ENCODE measurements at places on chromosomes 1 and 21. TPM values are rescaled to one million over a fixed set of nuclear protein-coding genes. Genes with fewer than 3 reads are reported as not detected.

DNA sequence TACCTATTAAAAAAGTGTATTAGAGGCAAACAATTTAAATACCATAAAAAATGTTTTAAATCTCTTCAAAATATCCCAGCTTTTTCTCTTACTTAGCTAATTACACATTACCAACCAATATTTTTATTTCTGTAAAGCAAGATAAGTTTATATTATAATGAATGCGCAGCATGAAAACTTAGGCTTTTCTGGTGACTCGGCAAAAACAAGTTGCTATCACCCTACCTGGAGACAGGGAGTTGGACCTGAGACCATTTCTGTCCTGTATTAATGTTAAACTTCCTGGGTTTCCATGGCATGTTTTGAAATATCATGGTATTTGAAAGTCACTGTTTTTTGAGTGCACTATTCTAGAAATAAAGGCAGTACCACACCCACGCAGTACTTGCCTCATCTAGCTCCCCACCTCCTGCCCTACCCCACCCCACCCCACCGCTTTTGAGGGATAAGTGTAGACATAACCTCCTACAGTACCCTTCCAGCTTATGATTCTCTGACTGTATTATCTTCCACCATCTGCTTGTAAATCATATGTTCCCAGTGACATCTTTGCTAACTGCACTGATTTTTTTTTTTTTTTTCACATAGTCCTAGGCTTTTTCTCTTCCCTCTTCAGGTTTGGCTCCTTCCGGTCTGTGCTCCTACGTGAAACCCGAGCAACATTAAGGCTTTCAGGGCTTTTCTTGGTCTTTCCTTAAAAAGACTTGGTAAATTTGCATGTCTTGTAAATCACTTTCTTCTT, 77.5 kb downstream of the PHTF1 start:
- no peak for DNase-seq

DNA sequence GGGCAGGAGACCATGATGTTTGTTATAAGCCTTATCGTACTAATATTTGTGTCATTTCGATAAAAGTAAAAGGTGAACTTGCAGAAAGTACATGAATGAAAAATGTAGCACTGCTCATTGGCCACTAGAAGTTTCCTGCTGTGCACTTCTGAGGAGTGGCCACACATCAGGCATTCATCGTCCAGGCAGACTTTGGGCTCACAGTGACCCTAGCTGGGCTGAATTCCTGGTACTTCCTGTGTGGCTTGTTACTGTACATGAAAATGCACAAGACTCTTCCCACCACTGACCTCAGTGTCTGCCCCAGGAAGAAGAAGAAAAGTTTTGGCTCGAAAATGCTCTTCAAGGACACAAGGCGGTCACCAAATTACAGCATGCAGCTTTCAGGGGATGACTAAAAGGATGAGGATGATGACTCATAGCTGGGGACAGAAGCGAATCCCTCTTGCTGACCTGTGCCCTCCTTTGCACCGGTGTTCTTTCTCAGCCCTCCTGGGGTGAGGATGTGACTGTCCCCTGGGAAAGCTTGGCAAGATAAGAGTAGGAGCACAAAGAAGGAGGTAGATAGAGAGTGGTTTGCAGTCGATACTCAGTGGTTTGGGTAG, 252.4 kb upstream of the KAZN start:
- DNase-seq: no peak

- no peak for DNase-seq
Measured at GRCh38 chr1:156033011-156033410, 12.3 kb upstream of the SSR2 start.

- DNase-seq: no peak
Measured at GRCh38 chr1:14822493-14822892, 224.0 kb downstream of the KAZN start.

DNA sequence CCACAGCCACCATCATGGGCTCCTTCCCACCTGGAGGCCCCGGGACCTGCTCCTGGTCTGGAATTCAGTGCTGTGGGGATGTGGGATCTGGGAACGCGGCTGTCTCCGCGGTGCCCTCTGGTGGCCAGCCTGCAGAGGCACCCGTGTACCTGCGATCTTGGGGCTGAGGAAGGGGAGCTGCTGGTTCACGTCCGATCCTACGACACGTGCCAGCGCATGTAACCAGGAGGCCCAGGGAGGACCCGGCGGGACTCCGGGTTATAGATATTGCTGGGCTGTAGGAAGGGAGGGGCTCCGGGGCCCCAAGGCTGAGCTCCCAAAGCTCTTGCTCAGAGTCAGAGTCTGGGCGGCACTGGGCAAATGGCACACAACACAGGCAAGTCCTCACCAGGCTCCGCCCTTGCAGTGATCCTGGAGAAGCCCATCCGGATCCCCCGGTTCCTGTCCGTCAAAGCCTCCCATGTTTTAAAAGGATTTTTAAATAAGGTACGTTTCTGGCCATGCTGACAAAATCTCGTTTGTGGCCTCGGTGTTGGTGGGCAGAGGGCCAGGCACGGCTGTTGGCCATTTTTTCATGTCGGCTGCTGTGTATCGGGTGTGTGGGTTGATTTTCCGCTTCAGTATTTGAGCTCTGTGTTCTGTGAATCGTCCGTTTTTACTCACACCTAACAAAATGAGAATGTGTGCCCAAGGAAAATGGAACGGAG, 20.1 kb downstream of the FAAP20 start:
- peak; percentile 44 for DNase-seq

DNA sequence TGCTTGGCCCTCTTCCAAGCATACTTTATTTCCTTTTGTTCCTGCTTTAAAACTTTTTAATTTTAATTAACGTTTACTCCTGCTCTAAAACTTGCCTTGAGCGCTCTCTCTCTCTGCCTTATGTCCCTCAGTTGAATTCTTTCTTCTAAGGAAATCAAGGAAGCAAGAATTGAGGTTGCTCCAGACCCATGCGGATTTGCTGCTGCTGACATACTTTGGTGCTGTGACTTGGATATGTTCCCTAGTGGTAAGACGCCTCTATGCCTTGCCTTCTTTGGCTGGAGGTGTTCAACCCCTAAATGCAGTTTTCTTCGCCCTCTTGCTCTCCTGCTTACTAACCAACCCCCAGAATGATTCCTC, 148.1 kb downstream of the ADSS2 start:
- DNase-seq: no peak

- peak; percentile 45 for DNase-seq
Measured at GRCh38 chr21:38355992-38356781, 99.4 kb downstream of the KCNJ15 start.

DNA sequence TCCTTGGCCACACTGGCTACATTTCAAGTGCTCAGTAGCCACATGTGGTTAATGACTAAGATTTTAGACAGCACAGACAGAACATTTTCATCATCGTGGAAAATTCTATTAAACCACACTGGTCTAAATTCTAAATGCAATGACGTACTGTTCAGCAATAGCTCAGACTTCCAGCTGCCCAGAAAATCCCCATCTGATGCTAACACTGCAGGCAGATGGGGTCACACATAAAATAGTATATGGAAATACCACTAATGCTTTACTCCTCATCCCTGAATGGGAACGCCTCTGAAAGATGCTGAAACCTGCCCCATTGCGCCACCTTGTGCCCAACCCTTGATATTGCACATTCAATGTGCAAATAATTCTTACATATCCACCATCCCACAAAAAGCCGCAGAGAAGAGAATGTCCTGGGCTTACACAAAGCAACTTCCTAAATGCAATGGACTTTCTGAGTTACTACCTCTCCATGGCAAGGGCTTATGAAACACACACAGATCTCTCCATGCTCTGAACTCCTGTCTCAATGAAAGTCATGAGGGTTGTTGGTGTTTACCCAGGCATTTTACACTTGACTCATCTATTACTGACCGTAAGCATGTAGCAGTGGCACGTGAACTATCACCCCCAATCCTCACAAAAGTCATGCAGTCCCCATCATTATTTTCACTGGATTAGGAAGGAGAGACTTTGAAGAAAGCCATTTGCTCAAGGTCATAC, 20.3 kb upstream of the SLC5A9 start:
- no peak for DNase-seq

DNA sequence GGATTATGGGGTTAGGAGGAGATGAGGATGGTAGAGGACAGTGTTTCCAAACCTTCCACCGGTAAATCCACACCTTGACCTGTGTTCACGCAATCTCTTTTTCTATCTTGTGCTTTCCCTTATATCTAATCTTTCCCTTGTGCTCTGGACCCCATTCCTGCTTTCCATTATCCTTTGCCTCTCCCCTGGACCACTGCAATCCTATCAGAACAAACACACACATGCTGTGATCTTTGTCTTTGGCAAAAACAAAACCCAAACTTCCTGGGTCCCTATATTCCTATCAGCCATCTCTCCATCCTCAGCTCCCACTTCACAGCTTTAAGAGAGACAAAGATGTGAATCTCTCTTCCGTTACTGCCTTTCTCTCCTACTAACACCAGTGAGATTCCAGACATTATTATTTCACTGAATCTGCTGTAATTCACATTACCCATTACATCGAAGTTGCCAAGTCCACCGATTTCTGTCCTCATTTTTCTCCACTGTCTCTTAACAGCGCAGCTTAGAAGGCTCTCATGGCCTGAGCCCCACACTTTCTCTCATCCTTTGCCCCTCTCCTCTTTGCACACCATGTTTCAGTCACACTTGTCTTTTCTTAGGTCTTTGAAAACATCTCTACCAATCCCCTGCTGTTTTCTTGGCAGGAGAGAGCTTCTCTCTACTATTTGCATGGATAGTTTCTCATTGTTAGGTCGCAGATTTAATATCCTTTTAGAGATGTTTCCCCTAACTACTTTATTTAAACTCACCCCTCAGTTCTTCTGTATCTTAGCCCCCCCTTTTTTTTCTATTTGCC, 230.0 kb upstream of the B3GALT2 start:
- DNase-seq: no peak

DNA sequence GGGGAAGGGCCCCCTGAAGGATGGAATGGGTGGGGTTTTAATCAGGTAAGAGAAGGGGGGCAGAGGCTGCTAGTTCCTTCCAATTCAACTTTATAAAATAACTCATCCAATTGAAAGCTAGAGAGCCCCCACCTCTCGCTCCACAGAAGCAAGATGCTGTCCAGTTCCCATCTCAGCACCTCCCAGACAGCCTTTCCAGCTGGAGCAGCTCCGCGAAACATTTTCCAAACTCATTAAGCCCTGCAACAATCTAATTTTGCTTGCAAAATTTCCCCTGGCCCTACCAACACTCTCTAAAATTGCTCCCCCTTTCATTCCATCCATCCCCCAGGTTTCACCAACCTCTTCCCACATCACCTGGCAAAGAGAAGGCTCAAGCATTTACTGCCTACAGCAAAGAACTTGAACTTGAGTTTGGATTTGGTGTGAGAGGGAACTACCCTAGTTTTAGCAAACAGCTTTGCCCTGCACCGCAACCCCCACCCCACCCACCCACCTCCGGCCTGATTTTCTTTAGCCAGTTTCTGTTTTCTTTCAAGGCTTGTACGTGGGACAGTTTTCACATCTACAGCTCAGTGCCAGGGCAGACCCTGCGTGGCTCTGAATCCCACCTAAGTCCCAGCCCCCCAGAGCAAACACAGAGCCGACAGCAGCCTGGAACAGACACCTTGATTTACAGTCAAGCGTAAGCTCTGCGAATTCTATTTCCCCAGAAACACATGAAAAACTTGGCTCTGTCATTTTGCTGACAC, 46.7 kb downstream of the SYF2 start:
- DNase-seq: no peak

NTRK1 gene
- total RNA-seq: 0.23 TPM

DLGAP3 gene
- 1.5 TPM for total RNA-seq

PHF13 gene
- total RNA-seq: 13.1 TPM

TMEM234 gene
- total RNA-seq: 30.7 TPM

OR6K3 gene
- total RNA-seq: not detected
